Central memory CD8-positive, alpha-beta T cell (primary cell): ENCODE measurements at places on chromosomes 5 and 9.

DNA sequence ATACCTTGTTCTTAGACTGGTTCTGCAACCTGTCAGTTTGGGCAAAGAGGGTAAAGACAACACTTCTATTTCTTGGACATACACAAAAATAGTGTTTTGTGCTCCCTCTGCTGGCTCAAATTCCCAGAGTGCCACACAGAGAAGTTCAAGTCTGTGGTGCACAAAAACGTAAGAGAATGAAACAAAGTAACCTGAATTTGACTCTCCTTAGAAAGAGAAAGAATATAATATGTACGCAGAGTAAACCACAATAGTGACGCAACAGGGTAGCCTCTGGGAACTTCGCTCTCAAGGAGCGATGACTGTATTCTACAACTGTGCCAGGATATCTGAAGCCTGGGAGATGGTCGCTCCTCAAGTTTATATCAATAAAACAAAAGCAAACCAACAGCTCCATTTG, 18.5 kb downstream of the DDX31 start:
- no peaks in the 10 kb centered on the region for H3K4me1 ChIP-seq
- H3K27ac ChIP-seq: no peak overlapping the region
- H3K27me3 ChIP-seq: no peaks in the 10 kb centered on the region
- no peak overlapping the region for H3K4me3 ChIP-seq

GRCh38 chr9:21070906-21071305, 6.8 kb downstream of the IFNB1 start:
- no peak overlapping the region for H3K27ac ChIP-seq
- DNase-seq: no peak
- no peaks in the 10 kb centered on the region for H3K27me3 ChIP-seq
- no peak overlapping the region for H3K4me3 ChIP-seq

DNA sequence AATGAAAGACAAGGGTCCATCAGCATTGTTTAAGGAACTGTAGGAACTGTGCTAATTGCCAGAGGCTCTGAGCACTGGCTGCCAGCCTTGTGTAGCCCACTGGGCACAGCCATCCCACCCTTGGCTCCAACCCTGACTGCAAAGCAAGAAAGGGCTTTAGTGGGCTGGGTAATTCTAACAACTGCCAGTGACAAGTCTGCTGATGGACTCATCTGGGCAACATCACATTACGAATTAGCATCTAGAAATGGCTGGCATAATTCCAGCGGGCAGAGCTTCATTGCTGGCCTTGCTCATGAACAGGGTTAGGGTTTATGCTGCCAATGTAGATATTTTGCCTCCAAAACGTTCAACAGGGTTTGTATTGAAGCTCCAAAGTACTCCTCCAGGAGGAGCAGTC, 326.9 kb downstream of the ARHGEF28 start:
- no peak overlapping the region for H3K4me3 ChIP-seq
- no peak for DNase-seq
- H3K27me3 ChIP-seq: peaks cover 39% of the 10 kb centered on the region
- no peaks in the 10 kb centered on the region for H3K36me3 ChIP-seq
- no peaks in the 10 kb centered on the region for H3K4me1 ChIP-seq
- no peak overlapping the region for H3K27ac ChIP-seq

DNA sequence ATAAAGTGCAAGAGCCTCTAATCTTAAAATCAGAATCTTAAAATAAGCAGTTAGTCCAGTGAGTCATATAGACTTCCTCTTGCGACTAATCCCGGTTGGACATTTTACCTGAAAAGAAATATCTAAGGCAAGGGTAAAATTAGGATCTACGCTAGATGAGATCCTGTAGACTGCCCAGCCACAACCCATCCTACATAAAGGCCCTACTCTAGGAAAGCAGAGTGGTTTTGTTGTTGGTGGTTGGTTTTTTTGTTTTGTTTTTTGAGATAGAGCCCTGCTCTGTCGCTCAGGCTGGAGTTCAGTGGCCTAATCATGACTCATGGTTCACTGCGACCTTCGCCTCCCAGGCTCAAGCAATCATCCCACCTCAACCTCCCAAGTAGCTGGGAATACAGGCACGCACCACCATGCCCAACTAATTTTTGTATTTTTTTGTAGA, 6.9 kb downstream of the TSC1 start:
- H3K4me3 ChIP-seq: no peak overlapping the region
- no peaks in the 10 kb centered on the region for H3K27me3 ChIP-seq
- H3K36me3 ChIP-seq: peaks cover 11% of the 10 kb centered on the region
- H3K27ac ChIP-seq: no peak overlapping the region
- DNase-seq: no peak

DNA sequence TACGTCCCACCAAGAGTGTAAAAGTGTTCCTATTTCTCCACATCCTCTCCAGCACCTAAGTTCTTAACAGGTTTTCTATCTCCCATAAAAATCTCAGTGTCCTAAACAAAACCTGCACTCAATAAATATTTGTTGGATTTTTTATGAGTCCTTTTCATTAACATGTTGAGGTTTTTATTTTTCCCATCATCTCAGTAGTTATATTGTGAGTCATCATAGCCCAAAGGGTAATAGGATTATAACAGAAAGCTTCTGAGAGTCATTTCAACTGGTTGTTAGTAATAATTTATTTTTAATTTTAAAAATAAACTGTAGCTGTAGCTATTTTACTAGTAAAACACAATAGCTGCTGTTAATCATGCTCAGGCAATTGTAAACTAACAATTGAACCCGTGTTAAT, 331.6 kb upstream of the SLC30A5 start:
- no peaks in the 10 kb centered on the region for H3K36me3 ChIP-seq
- DNase-seq: no peak
- H3K4me3 ChIP-seq: no peak overlapping the region
- H3K27me3 ChIP-seq: no peaks in the 10 kb centered on the region
- no peak overlapping the region for H3K27ac ChIP-seq

DNA sequence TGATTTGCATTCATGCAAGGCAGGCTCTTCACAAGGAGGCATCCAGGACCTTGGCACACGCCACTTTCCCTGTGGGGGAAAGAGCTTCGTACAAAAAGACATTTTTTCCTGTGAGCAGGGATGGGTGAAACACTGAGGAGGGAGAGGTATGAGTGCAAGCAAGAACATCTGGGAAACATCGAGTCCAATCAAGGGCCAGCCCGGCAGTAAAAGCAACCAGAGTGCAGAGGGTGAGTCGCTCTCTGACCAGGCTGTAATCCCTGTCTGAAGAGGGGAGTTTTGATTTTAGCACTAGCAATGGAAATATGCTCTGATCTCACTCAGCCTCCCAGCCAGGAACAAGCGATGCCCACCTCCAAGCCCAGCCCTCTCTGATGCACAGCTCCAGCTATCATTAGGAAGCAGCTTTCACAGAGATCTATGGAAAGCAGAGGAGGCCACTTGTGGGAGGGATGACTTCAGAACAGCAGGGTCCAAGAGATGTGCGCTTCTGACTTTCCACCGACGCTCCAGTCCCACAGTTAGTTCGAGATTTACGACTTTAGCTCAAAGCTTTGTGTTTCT, 211.0 kb upstream of the ADAMTS16 start:
- no peak for DNase-seq
- no peaks in the 10 kb centered on the region for H3K27me3 ChIP-seq
- H3K36me3 ChIP-seq: no peaks in the 10 kb centered on the region
- no peak overlapping the region for H3K27ac ChIP-seq
- no peak overlapping the region for H3K4me3 ChIP-seq

GRCh38 chr5:135222171-135222681, 176.8 kb downstream of the MACROH2A1 start:
- no peaks in the 10 kb centered on the region for H3K36me3 ChIP-seq
- H3K4me1 ChIP-seq: no peaks in the 10 kb centered on the region
- DNase-seq: no peak
- H3K27me3 ChIP-seq: peaks cover 31% of the 10 kb centered on the region
- H3K27ac ChIP-seq: no peak overlapping the region

DNA sequence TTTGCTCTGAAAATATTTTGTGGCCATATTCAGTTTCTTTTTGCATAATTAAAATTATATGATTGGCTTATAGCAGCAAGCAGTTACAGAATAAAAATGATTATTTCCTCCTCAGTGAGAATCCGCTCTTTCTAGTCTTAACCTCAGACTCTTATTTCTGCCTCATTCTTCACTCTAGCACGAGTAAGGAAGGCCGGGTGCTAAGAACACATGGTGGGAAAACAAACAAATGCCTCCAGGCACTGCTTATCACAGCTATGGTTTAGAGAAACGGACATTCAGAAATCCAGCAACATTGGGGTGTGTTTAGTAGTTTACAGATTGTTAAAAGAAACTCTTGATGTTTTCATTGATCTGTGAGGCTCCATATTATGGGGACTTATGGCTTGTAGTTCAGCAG, 168.7 kb downstream of the KDM4C start:
- DNase-seq: no peak
- H3K27me3 ChIP-seq: no peaks in the 10 kb centered on the region
- peak overlapping the region; percentile 50 for H3K27ac ChIP-seq
- peaks cover 6% of the 10 kb centered on the region for H3K36me3 ChIP-seq
- H3K4me1 ChIP-seq: peaks cover 78% of the 10 kb centered on the region

DNA sequence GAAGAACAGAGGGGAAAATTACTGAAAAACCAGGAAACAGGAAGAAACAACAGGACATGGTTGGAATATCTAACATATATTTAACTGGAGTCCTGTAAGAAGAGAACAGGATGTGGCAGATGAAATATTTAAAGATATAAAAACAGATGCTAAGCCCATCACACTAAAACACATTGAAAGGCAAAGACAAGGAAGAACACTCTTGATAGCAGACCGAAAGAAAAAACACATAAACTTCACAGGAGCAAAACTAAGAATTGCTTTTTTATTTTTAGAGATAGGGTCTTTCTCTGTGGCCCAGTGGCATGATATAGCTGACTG, 324.4 kb upstream of the ARRDC3 start:
- no peak overlapping the region for H3K27ac ChIP-seq
- H3K27me3 ChIP-seq: no peaks in the 10 kb centered on the region
- H3K4me1 ChIP-seq: no peaks in the 10 kb centered on the region
- H3K4me3 ChIP-seq: no peak overlapping the region

DNA sequence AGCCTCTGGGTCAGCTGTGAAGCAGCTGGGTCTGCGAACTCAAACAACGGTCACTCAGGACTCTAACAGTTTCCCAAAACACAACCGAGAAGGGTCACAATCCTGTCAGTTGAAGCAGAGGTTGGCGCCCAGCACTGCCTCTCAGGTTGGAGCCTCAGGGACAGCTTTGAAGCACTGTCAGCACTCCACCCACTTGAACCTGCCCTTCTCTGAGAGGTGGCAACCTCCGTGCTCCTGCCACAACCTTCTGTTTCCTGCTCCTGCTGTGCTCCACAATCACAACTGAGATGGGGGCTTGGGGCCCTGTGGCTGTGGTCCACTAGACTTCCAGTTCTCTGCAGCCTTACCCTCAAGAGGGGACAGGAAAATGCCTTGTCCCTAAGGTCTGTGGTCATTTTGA, 21.7 kb upstream of the LCP2 start:
- no peak for DNase-seq
- no peak overlapping the region for H3K27ac ChIP-seq
- no peaks in the 10 kb centered on the region for H3K27me3 ChIP-seq
- peaks cover 19% of the 10 kb centered on the region for H3K4me1 ChIP-seq
- H3K36me3 ChIP-seq: no peaks in the 10 kb centered on the region

- no peaks in the 10 kb centered on the region for H3K36me3 ChIP-seq
- no peak for DNase-seq
- H3K27me3 ChIP-seq: no peaks in the 10 kb centered on the region
- no peaks in the 10 kb centered on the region for H3K4me1 ChIP-seq
Measured at GRCh38 chr5:26024774-26025173, 1013.6 kb downstream of the CDH9 start.

GRCh38 chr5:10988622-10989021, 227.6 kb upstream of the DAP start:
- H3K36me3 ChIP-seq: no peaks in the 10 kb centered on the region
- no peak for DNase-seq
- H3K4me3 ChIP-seq: no peak overlapping the region
- peaks cover 7% of the 10 kb centered on the region for H3K4me1 ChIP-seq
- no peak overlapping the region for H3K27ac ChIP-seq

- H3K27ac ChIP-seq: no peak overlapping the region
- no peak overlapping the region for H3K4me3 ChIP-seq
- no peaks in the 10 kb centered on the region for H3K4me1 ChIP-seq
- no peaks in the 10 kb centered on the region for H3K27me3 ChIP-seq
- no peak for DNase-seq
- no peaks in the 10 kb centered on the region for H3K36me3 ChIP-seq
Measured at GRCh38 chr5:118675247-118675646, 313.1 kb downstream of the DTWD2 start.

GRCh38 chr5:141512911-141513626, 24.2 kb downstream of the PCDHGC5 start:
- peak overlapping the region; percentile 12 for H3K27ac ChIP-seq
- H3K36me3 ChIP-seq: peaks cover 45% of the 10 kb centered on the region
- no peaks in the 10 kb centered on the region for H3K27me3 ChIP-seq
- no peak for DNase-seq

DNA sequence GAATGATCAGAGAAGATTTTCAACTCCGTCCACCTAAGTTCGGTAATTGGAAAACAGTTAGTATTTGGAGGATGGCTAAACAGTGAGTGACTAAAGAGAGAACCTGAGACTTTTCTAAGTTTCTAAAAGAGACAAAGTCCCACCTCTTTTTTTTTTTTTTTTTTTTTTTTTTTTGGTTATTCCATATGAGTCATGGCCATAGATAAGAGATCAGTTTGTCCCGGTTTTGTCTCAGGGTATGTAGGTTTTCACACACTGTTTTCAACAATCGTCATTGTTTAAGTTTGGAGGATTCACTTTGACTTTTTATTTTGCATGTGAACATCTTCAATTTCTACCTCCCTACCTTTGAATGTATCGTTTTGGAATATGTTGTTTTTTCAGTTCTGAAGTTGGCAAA, 85.9 kb downstream of the NTRK2 start:
- no peak overlapping the region for H3K27ac ChIP-seq
- DNase-seq: no peak
- peaks cover 10% of the 10 kb centered on the region for H3K27me3 ChIP-seq
- H3K4me3 ChIP-seq: no peak overlapping the region

- H3K4me1 ChIP-seq: no peaks in the 10 kb centered on the region
- DNase-seq: no peak
- H3K36me3 ChIP-seq: no peaks in the 10 kb centered on the region
- H3K27me3 ChIP-seq: no peaks in the 10 kb centered on the region
- no peak overlapping the region for H3K4me3 ChIP-seq
- H3K27ac ChIP-seq: no peak overlapping the region
Measured at GRCh38 chr9:18492612-18493011, 18.7 kb downstream of the ADAMTSL1 start.

- no peak overlapping the region for H3K27ac ChIP-seq
- no peaks in the 10 kb centered on the region for H3K27me3 ChIP-seq
- no peak for DNase-seq
Measured at GRCh38 chr9:132627594-132627993, 42.2 kb downstream of the DDX31 start.
